ENCODE measurements at places on chromosomes 4 and X.

DNA sequence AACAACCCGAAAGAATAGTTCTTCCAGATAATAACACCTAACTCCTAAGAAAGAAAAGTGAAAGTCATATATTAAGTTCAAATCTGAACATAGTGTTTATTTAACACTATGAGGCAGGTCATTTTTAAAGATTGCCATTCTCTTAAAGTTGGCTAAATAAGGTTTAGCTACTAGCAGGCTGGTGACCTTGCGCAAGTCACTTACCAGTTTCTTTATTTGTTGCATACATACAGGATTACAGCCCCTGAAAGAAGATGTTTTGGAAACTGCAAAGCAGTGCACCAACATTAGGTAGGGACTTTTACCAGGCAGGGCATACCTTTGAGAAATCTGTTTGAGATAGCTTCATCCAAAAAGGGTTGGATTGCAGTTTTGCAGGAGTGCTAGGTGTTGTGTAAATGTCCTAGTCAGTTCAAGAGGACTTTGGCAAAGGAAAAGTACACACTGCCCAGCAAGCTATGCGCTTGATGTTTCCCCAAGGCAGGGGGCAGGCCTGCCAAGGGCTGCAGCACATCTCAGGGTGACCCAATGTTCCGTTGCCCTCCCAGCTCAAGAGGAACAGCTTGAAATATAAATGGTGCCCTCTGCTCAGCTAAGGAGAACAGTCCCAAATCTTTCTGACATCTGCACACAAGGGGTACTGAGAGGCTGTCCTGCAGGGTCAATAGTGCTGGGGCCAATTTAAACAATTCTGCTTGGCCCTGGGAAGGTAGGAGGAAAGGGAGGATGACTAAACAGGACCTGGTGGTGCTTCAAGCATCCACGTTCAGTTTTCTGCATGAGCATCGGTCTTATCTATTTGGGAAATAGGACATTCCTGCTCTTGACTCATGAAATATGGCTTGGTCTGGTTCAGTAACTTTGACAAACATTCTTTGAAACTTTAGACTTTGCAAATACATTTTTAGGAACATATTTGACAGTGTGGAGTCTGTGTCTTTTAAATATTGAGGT, 130.8 kb downstream of the COL4A6 start:
- no peak for DNase-seq

GRCh38 chrX:14290335-14290734, 239.0 kb upstream of the GLRA2 start:
- DNase-seq = no peak

- DNase-seq = no peak
These were observed 116.6 kb downstream of the ARHGAP24 start for GRCh38 chr4:85591406-85592098.

DNA sequence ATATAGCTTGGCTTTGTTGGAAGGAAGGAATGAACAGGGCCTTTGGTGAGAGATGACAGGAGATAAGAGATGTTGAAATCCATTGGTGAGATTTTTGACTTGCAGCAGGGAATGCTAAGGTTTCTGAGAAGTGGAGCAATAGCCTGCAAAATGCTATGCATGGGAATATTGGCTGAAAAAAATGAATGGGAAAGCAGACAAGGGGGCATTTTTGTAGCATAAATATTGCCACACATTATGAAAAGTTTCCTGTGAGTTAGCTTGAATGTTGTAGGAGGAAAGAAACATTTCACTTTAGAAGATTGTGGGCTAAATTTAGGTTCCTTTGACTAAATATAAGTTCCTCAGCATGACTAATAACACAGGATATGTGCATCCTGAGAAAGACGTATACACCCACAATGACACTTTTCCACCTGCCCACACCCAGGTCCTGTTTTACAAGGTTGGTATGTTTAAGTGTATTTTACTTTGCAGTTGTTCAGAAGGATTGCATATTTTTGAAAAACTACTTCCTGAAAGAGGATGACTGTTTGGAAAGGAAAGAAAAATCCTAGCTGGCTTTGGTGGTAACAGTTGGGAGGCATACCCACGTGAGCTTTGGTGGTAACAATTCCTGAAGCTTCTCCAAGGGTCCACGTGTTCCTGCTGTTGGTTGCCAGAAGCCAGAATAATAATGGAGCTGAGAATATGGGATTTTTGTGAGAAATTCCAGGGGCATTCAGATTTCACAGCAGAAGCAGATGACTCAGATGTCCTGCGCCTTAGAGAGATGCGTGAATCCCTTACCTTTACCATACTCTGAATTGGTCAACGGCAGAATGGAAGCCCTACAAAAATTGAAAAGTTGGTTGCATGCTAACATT, 28.5 kb downstream of the PHEX start:
- peak; percentile 24 for DNase-seq

DNA sequence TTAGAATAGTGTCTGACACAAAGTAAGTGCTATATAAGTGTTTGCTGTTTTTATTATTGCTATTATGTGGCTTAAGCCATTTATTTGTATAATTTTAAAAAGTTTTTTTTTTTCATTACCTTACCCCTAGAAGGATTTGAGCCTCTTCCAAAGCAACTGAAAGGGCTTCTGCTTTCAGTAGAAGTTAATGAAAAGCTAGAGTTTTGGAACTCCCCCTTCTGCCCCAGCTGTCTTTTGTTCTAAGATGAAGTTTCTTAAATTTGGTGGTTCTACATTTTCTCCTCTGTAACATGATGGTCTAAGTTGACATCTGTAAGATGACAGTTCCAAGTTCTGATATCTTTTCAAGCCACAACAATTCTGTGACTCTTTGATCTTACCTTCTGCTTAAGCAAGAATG, 30.3 kb downstream of the FHIP1A start:
- DNase-seq = no peak

DNA sequence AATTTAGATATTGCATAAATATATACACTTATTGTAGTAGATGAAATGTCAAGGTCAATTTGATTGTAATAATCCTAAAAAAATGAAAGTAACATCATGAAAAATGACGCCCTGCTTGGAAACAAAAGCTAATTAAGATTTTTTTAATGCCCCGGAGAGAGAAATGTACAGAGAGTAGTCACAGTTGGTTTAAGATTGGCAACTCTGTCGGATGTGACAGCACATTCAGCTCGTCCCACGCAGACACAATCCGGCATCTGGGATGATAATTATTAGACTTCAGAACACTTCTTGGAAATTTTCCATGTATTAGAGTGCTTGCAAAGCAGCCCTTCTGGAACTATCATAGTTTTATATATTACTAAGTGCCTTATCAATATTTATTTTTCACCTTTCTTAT, 478.0 kb downstream of the PDHA2 start:
- DNase-seq = no peak

DNA sequence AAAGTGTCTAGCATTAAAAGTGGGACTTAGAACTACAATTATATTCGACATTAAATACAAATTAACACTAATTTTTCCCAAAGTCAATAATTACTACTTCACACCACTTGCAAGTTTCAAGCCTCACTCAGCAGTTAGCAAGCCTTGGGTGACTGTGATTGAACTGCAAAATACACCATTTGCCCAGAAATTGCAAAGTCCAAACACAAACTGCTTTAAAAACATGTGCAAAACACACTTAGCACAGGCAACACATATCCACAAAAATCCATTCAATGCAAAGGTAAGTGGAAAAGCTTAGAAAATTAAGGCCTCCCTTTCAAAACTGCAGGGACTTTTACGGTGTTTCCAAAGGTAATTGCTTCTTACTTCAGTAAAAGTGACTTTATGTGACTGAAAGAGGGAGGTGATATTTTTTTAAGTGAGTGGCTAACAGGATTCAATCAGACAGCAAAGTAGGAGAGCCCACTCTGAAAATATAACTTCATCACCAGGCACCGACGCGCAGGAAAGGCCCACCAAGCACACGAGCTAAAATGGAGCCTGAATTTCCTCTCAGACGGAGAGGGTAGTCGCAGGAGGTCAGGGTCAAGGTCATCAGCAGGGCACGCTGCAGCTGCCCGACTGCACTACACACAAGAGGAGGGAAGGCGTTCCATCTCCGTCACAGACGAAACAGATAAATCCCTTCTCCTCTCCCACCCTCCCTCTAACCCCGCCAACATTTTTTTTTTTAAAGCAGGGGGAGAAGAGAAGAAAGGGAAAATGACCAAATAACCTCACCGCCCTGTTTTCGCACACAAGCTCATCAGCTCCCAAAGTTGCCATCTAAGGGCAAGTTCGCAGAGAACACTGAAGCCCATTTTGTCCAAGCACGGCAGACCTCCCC, 3.1 kb downstream of the ZNF827 start:
- no peak for DNase-seq

GRCh38 chrX:20067709-20068561, 48.8 kb downstream of the MAP7D2 start:
- no peak for DNase-seq

DNA sequence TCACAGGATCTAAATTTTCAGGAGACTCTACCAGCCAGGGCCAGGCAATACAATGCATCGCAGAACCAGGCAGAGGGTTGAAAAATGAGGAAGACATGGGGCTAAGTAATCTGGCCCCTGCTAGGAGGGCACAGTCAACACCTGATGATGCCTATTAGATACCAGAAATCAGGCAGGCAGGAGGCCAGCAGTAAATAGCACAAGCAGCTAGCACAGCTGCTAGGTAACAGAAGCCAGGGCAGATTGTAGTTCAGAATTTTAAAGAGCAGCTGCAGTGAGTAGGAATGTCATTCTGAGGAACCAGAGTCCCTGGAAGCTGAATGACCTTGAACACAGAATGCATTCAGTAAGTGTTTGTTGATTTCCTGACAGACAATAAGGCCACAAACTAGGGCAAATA, 38.8 kb upstream of the TRPC5OS start:
- no peak for DNase-seq

Data from stimulated activated CD4-positive, alpha-beta T cell treated with anti-CD3 and anti-CD28 coated beads, Interleukin-2, amount 100 ng/mL, for 4 hours (primary cell).